ENCODE measurements at places on chromosomes 7 and 10.

DNA sequence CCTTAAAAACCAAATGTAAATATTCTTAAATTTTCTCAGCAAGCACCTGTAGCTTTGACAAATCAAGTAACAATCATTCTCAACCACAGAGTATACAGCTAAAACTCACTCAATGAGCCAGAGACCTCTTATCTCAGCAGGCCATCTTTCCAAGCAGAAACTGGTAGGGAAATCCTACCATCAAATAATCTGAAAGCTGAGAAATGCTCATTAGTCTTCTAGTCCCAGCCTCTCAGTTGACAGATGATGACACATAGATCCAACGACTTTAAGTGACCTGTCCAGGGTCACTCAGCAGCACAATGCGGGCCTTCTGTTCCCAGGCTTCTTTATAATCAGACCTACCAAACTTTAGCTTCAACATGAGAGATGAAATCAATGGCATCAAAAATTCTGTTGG lies 184.6 kb downstream of the SGMS1 start:
- DNase-seq, result no peak

- DNase-seq, result no peak
Measured at GRCh38 chr7:15925608-15926007, 239.1 kb upstream of the MEOX2 start.

DNA sequence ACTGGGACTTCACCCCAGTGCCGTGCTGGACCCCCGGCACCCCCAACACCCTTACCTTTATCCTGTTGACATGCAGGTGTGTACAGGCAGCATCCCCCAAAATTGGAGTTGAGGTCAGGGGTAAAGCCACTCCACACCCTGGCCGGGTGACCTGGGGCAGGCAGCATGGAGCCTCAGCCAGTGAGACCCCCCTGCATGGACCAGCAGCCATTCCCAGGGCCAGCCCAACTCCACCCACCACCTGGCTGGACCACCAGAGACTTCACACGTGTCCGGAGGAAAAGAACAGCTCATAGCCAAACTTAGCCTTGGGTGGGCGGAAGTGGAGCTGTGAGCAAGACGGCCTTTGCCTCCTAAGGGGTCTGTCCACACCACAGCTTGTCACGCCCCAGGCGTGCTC lies 413.0 kb upstream of the FOXK1 start:
- no peak for DNase-seq

- DNase-seq, result no peak
Measured at GRCh38 chr7:97845622-97846203, 26.5 kb downstream of the ASNS start.

DNA sequence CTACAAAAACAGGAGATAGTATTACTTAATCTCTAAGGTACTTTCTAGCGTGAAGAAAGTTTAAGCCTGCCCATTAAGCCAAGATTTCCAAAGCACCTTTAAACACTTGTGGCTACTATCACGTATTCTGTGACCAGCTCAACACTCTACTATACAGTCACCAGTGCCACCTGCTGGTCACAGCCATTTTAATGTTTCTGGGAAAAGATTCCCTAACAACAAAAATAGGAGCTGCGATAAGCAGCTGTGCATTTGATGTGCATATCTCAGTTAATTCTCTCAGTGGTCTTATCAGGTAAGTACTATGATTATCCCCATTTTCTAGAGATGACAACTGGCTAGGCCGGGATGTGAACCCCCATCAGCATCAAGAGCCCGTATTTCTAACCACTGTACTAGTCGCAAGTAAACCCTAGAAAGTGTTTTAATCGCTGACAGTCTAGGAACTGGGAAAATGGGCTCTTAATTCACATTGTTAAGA lies 860 bp downstream of the SEC31B start:
- DNase-seq, result peak; percentile 35

DNA sequence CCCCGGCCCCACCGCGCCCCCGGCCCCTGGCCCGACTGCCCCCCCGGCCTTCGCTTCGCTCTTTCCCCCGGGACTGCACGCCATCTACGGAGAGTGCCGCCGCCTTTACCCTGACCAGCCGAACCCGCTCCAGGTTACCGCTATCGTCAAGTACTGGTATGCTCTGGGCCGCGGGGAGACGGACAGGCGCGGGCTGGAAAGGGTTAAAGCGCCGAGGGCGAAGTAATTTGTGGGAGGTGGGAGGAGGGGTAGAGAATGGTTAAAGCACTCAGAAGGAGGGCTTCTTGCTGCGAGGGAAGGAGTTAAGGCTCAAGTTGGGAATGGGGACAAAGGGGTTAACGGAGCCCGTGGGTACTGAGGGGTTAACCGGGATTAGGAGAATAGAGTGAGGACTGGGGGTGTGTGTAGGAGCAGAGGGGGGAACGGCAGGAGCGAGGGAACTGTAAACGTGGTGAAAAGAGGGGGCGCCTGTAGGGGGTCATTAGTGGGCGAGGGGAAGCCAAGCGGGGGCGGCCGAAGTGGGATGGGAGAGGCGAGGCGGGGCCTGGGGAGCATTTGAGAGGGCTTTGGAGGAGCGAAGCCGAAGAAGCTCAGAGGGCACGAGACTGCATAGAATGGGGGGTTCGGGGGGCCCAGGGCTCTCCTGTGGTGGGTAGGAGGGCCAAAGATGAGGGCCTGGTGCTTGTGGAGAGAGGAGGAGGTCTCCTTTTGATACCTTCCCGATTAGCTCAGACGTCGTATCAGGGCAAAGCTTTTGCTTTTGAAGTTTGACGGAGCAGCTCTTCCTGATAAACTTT lies 605 bp downstream of the SUFU start:
- no peak for DNase-seq

GRCh38 chr10:44752451-44753441 lies 158.4 kb upstream of the TMEM72 start:
- DNase-seq, result no peak

DNA sequence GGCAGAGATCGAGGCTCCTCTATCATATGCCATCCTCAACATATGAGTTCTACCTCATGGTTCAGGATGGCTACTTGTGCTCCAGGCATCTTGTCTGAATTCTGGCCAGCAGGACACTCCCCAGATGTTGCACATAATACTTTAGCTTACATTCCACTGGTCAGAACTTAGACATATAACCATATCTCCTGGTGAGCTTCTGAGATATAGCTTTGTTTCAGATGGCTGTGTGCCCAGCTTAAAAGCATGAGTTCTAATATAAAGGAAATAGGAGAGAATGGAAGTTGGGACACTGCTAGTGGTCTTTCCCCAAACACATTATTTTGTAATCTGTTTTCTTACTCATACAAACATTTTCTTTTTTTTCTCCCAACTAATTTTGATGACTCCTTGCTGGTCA lies 50.8 kb upstream of the IFRD1 start:
- DNase-seq, result no peak
